Pons (tissue), 1 donor: ENCODE measurements at places on chromosomes 13 and 19.
A peak's percentile ranks its signal among the peaks of the same experiment; 100 is the strongest.

GRCh38 chr13:66266761-66267160 lies 963.4 kb downstream of the PCDH9 start:
- DNase-seq: no peak

DNA sequence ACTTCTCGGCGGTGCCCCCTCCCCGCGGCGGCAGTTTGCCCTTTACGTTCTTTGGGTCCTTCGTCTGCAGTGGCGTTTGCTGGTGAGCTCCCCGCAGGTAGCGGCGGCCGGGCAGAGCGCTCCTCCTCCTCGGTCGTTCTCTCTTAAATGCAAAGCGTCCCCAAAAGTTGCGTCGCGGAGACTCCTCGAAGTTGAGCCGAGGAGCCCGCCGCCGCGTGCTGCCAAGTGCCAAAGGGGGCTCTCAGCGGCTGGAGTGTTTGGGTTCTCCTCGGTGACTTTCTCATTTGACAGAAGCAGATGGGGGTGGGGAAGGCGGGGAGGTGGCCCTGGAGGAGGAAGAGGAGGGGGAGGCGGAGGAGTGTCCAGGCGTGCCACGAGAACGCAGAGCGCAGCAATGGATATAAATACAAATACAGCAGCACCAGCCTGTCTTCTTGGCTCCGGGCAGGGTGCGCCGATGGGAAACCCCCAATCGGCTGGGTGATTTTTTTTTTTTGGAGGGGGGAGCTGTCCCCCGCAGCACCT lies at the start of gene SOX21:
Gene SOX21 (minus strand): TSS at position 259 of the 525 bp plus-strand sequence. CDS start 496 bp downstream, outside the sequence.
- peak; percentile 37 for DNase-seq

- no peak for DNase-seq
Measured at GRCh38 chr13:61144834-61145593, 270.6 kb downstream of the PCDH20 start.

GRCh38 chr19:43318796-43319314 lies 34.6 kb upstream of the CD177 start:
- DNase-seq: no peak

DNA sequence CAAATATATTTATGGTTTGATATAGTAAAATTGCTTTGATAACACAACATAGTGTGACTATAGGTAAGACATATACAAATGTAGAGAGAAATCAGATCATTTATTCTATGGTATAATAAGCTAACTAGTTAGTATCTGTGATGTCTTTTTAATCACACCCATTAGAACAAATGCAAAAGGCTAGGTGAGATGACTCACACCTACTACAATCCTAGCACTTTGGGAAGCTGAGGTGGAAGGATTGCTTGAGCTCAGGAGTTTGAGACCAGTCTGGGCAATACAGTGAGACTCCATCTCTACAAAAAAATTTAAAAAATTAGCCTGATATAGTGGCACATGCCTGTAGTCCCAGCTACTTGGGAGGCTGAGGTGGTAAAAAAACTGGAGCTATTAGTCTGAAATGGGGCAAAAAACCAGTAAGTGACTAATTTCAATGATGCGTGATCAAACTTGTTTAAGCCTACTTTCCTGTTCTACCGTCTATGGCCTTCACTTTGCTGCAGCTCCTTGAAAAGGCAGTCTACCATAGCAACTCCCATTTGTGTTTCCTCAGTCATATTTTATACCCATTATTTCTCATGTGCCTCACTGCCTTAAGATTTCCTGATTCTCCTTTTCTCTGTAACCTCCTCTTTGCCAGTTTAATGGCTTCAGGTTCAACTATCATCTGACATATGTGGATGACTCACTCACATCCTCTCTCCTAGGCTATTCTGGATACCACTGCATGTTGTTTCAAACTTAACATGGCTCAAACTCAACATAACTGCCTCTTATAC lies 12.5 kb downstream of the ALG5 start:
- no peak for DNase-seq

- no peak for DNase-seq
Measured at GRCh38 chr13:113211774-113212173, 2.4 kb downstream of the CUL4A start.

DNA sequence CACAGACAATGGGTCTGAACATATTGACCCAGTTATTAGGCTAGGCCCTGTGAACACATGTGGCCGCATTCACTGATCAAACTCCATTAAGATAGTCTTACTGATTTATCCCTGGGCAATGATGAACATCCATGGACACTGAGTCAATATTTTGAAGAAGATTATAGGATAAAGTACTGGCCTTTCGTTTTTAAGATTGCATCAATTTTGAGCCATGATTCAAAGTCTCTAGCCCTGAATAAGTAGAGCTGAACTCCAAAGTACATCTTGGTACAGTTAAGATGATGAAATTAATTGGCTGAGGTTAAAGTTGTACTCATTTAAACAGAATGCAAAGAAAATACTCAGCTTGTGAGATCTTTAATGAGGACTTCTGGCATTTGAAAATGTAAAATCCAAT lies 1581.9 kb downstream of the EFNB2 start:
- DNase-seq: no peak

DNA sequence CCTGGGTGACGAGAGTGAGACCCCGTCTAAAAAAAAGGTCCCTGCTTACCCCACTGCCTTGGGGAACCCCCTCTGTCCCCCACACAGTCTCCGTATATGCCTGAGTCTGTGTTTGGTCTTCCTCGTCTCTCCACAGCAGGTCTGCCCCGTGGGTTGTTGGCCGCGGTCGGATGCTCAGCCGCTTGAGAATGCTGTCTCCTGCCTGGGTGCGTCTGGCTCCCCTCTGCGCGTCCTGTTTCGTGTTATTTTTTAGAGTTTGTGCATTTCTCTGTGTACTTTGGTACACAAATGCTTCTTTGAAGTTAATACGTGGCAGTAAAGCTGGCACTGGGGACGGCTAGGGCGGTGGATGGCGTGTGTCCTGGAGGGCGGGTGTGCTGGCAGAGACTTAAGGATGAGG lies 34.9 kb downstream of the KDM4B start:
- DNase-seq: no peak

GRCh38 chr19:13839938-13840304 lies 37.0 kb upstream of the NANOS3 start:
- no peak for DNase-seq

GRCh38 chr13:42832341-42833096 lies 51.1 kb downstream of the FAM216B start:
- DNase-seq: no peak

- no peak for DNase-seq
Measured at GRCh38 chr13:90565985-90566713, 781.3 kb upstream of the MIR17HG start.

DNA sequence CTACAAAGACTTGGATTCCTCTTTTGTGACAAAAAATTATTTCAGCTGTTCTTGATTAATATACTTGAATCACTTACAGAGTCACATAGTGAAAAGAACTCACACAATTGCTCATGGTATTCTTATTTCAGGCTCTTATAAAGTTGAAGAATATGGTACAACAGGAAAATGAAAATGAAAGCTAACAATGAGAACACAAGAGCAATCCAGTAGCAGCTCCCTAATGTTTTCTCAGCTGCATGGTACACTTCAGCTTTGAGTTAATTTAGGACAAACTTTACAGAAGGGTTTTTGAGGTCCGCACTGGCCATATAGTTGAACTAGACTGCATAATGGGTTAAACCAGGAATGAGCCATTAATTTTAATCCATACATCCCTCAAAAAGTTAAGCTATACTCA lies 1261.8 kb downstream of the SLITRK5 start:
- DNase-seq: no peak

DNA sequence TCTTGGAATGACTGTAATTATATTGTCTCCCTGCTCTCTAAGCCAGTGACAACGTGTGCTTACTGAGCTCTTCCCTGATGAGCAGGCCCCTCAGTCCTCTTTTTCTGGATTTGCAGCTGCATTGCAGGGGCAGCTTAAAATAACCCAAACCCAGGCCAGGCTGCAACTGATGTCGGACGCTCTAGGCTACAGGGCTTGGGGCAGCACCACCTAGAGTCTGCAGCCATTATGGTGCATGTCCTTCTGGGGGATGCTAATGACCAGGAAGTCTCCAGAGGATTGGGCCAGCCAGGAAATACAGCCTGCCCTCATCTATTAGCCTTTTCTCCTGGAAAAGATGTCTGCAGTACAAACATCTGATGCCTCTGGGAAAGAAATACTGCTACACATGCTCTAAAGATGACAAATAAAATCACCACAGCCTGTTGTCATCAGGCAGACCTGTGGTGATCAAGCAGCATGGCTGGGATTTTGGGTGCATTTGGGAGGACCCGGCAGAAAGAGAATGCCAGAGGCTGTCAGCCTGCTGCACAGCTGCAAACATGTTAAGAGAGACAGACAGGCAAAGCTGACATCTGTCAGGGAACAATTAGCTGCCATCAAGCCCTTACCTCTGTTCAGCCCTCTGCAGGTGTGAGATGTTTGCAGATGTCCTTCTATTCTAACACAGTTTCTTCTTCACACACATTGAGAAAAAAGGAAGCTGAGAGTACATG lies 51.8 kb downstream of the CCDC70 start:
- peak; percentile 37 for DNase-seq

DNA sequence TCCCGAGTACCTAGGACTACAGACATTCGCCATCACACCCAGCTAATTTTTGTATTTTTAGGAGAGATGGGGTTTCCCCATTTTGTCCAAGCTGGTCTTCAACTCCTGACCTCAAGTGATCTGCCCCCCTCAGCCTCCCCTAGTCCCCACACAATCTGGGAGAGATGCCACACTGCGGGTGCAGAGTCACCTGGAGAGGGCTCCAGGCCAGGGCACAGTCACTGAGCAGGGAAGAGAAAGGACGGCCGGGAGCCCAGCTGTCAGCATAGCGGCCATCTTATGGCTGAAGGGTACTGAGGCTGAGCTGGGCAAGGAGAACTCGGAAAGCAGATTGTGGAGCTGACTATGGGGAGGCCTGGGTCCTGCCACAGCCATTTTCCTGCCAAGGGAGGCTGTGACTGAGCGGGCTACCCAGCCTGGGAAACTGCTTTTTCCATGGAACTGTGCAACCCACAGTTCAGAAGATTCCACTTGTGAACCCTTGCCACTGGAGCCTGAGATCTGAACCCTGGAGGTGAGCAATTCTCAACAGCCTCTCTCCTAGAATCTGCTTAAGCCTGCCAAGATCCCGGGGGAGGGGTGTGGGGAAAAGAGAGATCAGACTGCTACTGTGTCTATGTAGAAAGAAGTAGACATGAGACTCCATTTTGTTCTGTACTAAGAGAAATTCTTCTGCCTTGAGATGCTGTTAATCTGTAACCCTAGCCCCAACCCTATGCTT lies 109.2 kb downstream of the ZNF486 start:
- DNase-seq: no peak

DNA sequence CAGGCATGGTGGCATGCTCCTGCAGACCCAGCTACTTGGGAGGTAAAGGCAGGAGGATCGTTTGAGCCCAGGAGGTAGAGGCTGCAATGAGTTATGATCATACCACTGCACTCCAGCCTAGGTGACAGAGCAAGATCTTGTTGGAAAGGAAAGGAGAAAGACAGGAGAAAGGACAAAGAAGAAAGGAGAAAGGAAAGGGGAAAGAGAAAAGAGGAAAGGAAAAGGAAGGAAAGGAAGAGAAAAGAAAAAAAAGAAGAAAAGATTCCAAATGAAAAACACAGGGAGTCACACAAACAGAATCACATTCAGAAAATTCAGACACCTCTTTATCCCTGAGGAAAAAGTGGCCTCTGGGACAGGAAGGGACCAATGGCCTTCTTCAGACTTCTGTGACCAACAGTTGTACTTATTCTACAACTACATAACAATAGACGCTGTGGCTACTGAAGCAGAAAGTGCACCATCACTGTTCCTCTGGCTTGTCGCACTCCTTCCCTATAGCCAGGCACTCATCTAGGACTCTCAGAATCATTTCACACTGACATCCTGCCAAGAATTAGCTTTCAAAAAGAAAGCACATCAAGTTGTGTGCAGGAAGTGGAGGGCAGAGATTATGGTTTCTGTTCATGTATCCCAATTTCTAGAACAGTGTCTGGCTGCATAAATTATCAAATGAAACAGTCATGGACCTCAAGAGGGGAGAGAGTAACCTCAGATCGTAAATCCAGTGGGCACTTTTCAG lies 5.9 kb downstream of the MTMR6 start:
- DNase-seq: peak; percentile 25

DNA sequence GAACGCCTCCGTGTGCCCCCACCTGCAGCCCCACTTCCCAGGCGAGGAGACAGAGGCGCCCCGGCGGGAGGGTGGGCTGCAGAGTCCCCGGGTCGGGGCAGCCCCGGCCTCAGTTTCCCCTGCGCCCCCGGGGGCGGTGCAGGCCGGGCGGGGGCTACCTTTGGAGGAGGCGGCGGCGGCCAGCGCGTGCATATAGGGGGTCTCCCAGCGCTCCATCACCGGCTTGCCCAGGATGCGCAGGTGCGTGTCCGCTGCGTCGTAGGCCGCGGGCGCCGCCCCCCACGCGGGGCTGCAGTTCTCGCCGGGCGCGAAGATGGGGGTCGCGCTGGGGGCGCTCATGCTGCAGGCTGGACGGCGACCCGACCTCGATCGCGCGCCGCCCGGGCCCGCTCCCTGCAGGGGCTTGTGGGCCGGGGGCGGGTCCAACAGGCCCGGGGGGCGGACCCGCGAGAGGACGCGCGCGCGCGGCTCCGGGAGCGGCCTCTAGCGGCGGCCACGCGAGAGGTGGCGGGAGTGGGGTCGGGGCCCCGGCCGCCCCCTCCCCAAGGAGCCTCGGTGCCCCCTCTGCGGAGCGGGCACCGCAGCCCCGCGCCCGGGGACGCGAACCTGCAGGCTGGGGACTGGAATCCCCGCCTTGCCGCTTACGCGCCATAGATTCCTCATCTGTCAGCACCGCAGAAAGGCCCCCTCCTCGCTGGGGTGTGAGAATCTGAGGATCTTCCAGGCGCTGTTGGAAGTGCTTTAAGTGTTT lies at the start of gene GAMT:
Gene GAMT (minus strand): TSS at position 405 of the 751 bp plus-strand sequence. CDS start 66 bp downstream, at position 339.
- DNase-seq: no peak

GRCh38 chr13:78934336-78934735 lies 275.4 kb upstream of the OBI1 start:
- no peak for DNase-seq

- peak; percentile 15 for DNase-seq
Measured at GRCh38 chr13:20090349-20090748, 70.5 kb downstream of the GJA3 start.

DNA sequence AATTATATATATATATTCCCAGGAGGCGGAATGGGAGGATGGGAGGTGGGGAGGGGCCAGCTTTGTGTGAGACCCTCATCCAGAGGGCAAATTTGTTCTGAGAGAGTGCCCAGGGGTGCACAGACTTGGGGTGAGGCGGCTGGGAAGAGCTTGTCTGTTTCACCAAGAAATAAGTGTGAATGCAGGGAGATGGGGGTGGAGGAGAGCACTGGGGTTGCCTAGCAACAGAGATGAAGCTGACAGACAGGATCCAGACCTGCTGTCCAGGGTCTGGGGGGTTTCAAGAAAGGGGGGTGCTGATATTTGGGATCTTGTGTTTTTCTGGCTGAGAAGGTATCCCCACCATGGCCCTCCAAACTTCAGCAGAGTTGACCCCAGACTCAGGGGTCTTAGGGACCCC lies 18.6 kb upstream of the TNFAIP8L1 start:
- no peak for DNase-seq

DNA sequence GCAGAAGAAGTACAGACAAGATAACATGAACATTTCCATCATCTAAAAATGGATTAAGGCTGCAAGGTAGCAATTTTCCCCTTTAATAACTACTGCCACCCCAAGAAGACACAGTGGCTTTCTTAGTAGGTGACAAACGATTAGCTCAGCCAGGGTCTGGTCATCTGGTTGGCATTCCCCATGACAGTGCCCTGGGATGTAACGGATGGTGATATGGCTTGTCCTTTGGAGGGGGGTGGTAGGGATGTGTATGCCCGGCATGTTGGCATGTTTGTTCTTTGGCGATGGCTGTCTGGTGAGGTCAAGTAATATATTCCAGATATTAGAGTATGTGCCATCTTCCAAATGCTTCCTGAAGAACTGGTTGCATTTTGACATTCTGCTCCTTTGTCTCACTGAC lies 135.6 kb upstream of the ZNF536 start:
- DNase-seq: peak; percentile 46
